ENCODE measurements at places on chromosomes 2 and 18.

- no peak for DNase-seq
These were observed 83.7 kb downstream of the CERKL start for GRCh38 chr2:181573140-181573736.

DNA sequence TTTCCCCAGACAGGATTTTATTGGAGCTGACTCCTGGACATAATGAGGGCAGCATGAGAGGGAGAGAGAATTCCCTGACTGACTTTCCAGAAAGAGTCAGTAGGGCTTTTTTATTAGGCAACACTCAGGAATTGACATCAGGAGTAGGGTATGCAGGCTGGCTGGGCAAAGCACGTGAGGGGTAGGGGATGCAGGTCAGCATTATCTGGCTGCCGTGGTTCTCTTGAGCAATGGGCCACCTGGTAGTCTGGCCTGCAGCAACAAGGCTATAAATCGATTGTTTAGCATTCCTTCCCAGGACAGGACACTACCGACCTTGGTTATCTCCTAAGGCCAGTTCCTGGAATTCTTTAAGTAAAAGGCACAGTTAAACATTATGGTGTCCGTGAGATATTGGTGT lies 160.8 kb upstream of the AGAP1 start:
- no peak for DNase-seq

GRCh38 chr2:162914161-162914560 lies 75.6 kb upstream of the KCNH7 start:
- no peak for DNase-seq

- no peak for DNase-seq
These were observed 8.1 kb upstream of the DUSP2 start for GRCh38 chr2:96153291-96153713.

DNA sequence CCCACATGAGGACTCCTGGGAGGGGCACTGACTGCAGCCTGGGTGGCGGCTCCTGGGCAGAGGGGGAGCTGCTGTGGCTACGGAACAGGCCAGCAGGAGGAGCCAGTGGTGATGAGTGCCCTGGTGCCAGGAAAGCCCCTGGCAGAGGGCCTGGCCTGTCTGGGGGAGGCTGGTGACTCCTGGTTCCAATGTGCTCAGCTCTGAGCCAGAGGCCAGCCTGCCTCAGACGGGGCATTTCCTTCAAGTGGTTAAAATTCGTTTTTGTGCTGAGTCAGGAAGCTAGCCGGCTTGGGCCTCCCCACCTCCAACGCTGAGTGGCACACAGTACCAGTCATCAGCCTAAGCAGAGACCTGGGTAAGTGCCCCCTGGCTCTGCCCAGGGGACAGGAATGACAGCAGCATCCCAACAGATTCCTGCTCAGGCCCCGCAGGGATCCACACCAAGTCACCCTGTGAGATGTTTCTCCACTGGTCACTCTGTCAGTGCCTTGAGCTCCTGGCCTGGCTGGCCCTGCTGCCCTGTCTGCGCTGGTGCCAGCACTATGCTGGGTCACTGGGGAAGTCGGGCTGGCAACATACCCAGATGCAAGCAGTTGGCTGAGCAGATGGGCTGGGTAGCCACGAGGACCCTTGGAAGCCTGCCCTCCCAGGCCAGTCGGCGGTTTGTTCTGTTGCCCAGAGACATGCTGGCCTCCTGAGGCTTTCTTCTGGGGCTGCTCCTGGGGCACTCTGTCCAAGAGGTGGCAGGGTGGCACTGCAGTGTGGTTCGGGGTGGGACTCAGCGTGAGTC lies 7.1 kb upstream of the KLF11 start:
- no peak for DNase-seq

GRCh38 chr2:9768388-9768787 lies 74.9 kb upstream of the TAF1B start:
- no peak for DNase-seq

- DNase-seq, result no peak
These were observed 50.3 kb upstream of the TLK1 start for GRCh38 chr2:171210864-171211431.

GRCh38 chr2:43133336-43133707 lies 93.1 kb downstream of the ZFP36L2 start:
- no peak for DNase-seq
